Stimulated activated CD4-positive, alpha-beta T cell treated with anti-CD3 and anti-CD28 coated beads, Interleukin-2, amount 100 ng/mL, for 24 hours (primary cell): ENCODE measurements at places on chromosomes 7 and 10.

- DNase-seq = no peak
These were observed 321.4 kb upstream of the AOAH start for GRCh38 chr7:37045681-37046179.

DNA sequence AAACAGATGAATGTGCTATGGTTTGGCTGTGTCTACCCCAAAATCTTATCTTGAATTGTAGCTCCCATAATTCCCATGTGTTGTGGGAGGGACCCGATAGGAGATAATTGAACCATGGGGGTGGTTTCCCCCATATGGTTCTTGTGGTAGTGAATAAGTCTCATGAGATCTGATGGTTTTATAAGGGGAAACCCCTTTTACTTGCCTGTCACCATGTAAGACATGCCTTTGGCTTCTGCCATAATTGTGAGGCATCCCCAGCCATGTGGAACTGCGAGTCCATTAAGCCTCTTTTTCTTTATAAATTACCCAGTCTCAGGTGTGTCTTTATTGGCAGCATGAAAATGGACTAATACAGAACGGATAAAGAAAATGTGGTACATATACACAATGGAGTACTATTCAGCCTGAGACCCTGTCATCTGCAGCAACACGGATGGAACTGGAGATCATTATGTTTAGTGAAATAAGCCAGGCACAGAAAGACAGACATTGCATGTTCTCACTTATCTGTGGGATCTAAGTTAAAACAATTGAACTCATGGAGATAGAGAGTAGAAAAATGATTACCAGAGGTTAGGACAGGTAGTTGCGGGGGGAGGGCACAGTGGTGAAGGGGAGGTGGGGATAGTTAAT is 587.6 kb upstream of the NRP1 start:
- DNase-seq = no peak

- DNase-seq = no peak
These were observed 3.2 kb downstream of the MGMT start for GRCh38 chr10:129470103-129470851.

DNA sequence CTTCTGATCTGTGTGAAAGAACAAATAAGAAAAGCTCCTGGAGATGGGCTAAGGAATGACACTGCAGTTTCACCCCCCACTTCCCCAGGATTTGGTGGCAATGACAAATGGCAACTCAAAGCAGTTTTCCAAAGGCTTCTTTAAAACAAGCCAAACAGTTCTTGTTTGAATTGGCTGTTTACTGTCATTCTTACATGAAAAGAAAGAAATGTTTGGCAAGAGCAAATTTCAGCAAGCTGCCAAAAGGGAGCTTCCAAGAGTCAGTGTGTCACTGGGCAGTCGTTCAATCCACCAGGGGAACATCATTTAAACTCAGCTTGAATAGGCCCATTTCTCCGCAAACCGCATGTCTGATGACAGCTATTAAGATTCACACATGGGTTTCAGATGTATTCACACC is 119.0 kb upstream of the RHOBTB1 start:
- DNase-seq = no peak

DNA sequence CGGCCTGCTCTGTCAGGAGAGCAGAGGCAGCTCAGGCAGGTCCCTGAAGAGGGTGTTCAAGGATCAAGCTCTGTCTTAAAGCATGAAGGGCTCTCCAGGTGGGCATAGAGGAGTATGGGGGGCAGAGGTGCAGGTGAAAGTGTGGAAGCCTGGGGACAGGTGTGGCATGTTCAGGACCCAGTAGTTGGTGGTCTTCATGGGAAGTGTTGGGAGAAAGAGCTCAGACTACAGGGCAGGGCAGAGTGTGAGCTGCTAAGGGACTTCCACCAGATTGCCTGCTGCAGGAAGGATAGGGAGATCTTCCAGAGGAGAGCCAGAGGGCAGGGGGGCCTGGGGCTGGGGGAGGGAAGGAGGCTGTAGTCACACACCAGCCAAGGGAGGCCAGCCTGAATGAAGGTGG is 156.5 kb upstream of the GDF10 start:
- DNase-seq = no peak

DNA sequence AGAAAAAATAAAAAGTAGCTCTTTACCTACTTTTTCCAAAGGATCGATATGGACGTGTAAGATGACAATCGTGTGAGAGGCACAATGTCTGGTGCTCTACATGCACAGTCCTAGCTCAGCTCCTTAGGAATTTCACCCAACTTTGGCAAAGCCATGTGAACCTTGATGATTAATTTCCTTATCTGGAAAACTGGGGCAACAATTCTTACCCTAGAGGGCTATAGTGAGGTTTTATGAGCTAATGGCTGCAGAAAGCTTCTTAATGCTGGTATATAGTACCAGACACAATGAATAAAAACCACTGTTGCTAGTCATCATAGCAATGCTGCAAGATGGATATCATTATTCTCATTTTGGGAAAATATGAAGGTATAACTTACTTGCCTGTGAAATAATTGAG is 202.7 kb downstream of the PARD3 start:
- no peak for DNase-seq

- DNase-seq = no peak
These were observed 201.0 kb upstream of the LYZL2 start for GRCh38 chr10:30830315-30831230.

DNA sequence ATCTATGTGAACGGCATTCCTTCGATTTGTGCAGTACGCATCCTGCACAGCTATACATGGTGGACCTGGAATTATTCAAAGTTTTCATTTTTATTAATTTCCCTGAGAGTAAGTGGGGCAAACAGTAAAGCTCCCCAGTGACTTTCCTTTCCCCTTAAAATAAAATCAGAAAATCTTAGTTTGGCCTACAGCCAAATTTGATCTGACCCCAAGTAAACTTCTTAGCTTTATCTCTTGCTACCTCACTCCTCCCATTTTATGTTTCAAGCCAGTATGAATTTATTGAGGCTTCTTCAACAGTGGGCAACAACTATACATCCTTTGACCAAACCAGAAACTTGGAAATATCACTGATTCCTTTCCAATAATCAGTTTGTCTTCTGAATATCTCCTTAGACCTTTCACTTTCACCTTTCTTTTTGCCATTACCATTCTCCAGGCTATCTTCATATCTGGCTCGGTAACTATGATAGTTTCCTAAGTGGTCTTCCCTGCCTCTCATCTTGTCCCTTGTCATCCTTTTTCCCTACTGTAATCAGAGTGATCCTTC is 11.1 kb downstream of the SPAG6 start:
- DNase-seq = no peak

- no peak for DNase-seq
These were observed 3.2 kb downstream of the INSIG1 start for GRCh38 chr7:155300641-155301452.

GRCh38 chr7:73786588-73786987 is 16.5 kb upstream of the CLDN3 start:
- DNase-seq = no peak

DNA sequence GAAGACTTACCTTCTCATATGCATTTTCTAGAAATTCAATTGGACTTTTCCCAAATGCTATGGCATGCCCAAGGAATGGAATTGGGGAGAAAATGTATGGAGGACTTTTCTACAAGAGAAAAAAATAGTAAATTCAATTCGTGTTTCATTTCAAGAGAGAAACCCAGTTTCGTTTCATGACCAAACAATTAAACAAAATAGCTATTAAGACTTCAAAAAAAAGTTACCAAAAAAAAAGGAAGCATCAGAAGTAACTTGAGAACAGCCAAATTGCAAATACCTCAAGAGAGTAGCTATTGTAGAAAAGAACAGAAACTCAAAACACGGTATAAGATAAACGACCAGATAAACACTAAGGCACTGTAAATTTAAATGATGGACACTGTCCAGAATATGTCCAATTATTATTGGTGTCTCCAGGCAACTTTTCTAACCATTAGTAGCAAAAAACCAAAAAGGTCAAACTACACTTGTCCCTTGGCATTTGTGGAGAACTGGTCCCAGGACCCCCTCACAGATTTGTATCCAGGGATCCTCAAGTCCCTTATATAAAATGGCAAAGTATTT is 2.4 kb downstream of the CYP51A1 start:
- no peak for DNase-seq

- DNase-seq = no peak
These were observed 188.6 kb downstream of the ETV1 start for GRCh38 chr7:13800694-13801448.

- no peak for DNase-seq
These were observed 185.4 kb upstream of the FOXP2 start for GRCh38 chr7:114229246-114229645.

DNA sequence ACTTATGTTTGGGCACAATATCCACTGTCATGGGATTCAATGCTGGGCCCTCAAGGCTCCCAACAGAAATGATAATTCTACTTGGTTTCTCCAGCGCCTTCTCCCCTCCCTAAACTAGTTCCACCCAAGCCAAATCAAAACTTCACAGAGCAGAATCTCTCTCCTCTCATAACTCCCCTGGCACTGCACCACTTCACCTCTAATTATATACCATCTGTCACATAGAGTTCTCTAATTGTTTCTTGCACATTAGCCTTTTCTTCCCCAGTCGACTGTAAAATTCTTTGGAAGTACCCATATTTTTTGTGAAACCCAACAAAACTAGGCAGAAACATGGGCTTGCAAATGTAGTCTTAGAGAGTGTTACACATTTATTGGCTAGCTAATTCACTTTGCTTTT is 8.1 kb downstream of the SGMS1 start:
- DNase-seq = no peak
